A549 treated with Hydrocortisone at 1 μM for 4 hours (cell line): ENCODE measurements at places on chromosomes 3 and 15. TPM values are rescaled to one million over a fixed set of nuclear protein-coding genes. Genes with fewer than 3 reads are reported as not detected.

CLSTN2 gene
- 0.02 to 0.09 TPM (median 0.02 TPM) in 5 replicates for total RNA-seq

PLA1A gene
- total RNA-seq = 0.25 to 0.51 TPM (median 0.43 TPM) in 5 replicates

MELTF gene
- total RNA-seq = 50.2 to 63.0 TPM (median 56.4 TPM) in 5 replicates

LMAN1L gene
- total RNA-seq = 0.09 to 0.15 TPM in 2 of 5 replicates, not detected in the others

CIB2 gene
- total RNA-seq = 26.1 to 30.0 TPM (median 28.1 TPM) in 5 replicates

CHL1 gene
- not detected in 5 replicates for total RNA-seq

CXCR6 gene
- not detected in 5 replicates for total RNA-seq

ECE2 gene
- not detected in 5 replicates for total RNA-seq

GRIP2 gene
- total RNA-seq = 1.0 to 1.6 TPM (median 1.2 TPM) in 5 replicates

CA12 gene
- total RNA-seq = 166 to 192 TPM (median 183 TPM) in 5 replicates

LRTM1 gene
- total RNA-seq = not detected in 5 replicates

CCDC13 gene
- 0.30 to 0.54 TPM (median 0.35 TPM) in 5 replicates for total RNA-seq

ARPP21 gene
- 0.08 to 0.14 TPM in 2 of 5 replicates, not detected in the others for total RNA-seq

TMEM108 gene
- not detected in 5 replicates for total RNA-seq

B3GALNT1 gene
- 0.10 to 0.27 TPM (median 0.23 TPM) in 5 replicates for total RNA-seq

SIDT1 gene
- 0.46 to 0.60 TPM (median 0.54 TPM) in 5 replicates for total RNA-seq

KBTBD8 gene
- 0.41 to 1.1 TPM (median 0.73 TPM) in 5 replicates for total RNA-seq

GUCA1C gene
- not detected in 5 replicates for total RNA-seq

CCR8 gene
- not detected in 5 replicates for total RNA-seq
